ENCODE measurements at places on chromosomes 1 and 21.

DNA sequence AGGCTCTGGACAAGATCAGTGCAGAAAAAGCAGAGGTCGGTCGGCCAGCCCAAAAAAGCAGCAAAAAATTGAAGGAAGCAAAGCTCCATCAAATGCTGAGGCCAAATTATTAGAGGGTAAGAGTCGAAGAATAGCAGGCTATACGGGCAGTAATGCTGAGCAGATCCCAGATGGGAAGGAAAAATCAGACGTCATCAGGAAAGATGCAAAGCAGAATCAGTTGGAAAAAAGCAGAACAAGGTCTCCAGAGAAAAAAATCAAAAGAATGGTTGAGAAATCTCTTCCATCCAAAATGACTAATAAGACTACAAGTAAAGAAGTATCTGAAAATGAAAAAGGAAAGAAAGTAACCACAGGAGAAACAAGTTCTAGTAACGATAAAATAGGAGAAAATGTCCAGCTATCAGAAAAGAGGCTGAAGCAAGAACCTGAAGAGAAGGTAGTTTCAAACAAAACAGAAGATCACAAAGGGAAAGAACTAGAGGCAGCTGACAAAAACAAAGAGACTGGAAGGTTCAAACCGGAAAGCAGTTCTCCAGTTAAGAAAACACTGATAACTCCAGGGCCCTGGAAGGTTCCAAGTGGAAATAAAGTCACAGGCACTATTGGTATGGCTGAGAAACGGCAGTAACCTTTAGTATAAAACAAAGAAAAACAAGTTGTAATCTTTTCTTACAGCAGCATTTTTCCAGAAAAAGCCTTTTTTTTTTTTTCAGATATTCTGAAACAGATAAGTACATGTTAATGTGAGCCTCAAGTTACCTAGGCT is 75.7 kb downstream of the PHTF1 start:
- DNase-seq = no peak

GRCh38 chr1:113792986-113793385 is 19.3 kb downstream of the RSBN1 start:
- DNase-seq = no peak

DNA sequence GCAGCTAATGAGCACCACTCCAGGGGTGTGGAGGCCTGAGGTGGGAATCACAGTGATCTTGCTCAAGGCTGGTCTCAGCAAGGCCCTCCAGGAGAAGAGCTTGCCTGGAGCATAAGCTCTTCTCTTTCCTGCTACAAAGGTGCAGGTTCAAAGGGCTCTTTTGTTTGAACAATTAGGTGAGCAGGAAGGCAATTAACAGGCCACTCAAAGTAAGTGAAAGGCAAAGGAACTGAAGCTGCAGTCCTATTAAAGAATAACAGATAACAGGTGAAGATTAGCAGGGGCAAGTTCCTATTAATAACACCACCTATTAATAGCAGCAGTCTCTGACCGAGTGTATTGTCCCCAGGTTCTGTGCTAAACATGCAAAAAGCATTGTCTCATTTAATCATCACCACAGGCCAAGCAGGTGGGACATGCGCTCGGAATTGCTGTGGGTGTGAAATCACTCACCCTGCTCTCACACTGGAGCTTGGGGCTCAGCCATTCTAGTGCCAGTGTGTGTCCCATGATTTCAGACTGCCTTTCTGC is 113.8 kb downstream of the RHOU start:
- DNase-seq = peak; percentile 82

- no peak for DNase-seq
These were observed 33.7 kb upstream of the PRDM2 start for GRCh38 chr1:13666317-13666716.

DNA sequence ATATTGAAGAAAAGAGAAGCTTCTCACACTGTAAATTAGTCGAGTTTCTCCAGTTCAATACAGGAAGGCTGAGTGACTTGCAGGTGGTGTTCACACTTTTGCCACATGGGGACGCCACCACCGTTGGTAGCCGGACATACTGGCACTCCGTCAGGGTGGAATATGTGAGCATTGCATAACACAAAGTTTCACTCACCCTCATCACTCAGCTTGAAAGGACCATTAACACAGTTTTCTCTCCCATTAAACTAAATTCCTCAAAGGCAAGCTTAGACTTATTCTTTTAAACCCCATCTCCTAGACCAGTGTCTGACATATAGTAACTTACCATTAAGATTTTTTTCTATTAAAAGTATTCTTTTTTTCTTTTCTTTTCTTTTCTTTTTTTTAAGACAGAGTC is 105.3 kb upstream of the SERBP1 start:
- no peak for DNase-seq

DNA sequence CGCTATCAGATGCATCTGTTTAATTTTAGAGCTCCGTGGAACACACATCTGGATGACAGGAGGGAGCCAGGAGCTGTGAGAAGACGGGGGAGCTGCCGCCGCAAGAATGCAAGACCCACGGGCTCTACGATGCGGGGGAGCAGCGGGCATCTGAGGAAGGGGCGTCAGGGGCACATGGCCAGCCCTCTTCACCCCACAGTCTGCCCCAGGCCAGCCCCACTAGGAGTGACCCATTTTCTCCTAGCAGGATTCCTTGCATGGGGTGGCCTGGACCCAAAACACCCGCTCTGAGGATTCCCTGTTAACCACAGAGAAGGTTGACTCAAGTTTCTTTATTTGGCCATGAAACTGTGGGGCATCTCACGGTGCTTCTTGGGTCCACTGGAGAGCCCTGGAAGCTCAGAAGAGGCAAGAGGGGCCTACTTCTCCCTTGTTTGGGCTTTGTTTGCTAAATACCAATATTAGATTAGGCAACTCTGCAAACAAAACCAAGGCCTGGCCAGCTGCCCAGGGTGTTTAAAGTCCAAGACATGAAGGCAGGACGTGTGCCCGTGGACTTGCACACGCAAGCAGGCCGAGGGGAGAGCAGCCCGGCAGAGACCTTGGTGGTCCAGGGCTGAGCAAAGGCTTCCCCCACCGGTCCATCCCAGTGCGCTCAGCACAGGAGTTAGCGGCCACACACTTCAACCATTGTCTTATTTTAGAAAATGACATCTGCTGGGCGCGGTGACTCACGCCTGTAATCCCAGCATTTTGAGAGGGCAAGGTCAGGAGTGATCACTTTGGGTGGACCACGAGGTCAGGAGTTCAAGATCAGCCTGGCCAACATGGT is 89.8 kb downstream of the DHRS3 start:
- DNase-seq = no peak

GRCh38 chr1:58754683-58755467 is 29.0 kb downstream of the JUN start:
- no peak for DNase-seq

DNA sequence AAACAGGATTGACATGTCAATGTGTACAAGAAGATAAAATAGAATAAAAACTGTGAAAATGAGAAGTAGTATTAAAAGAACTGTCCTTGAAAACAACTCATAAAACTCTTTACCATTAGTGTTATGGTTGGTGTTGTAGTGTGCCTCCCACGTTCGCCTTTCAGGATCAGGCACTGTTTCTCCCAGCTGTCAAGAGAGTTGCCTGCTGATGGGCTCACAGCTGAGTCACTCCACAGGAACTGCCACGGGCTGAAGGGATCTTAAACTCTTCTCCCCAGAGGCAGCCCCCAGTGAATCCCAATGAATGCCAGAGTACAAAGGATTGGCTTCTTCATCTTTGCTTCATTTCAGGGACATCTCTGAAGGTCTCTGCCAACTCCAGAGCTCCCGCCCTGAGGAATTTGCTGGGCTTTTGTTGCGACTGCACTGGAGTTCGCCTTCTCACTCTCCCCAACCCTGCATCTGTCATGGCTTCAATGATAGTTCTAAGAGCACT is 119.6 kb downstream of the ADGRL2 start:
- DNase-seq = no peak
